ENCODE measurements at places on chromosomes 7 and 10.
A peak's percentile ranks its signal among the peaks of the same experiment; 100 is the strongest.

GRCh38 chr10:96863922-96864543 lies 31.9 kb downstream of the LCOR start:
- DNase-seq: peak; percentile 29

GRCh38 chr10:132237871-132238270 lies 51.1 kb downstream of the DPYSL4 start:
- DNase-seq: no peak

DNA sequence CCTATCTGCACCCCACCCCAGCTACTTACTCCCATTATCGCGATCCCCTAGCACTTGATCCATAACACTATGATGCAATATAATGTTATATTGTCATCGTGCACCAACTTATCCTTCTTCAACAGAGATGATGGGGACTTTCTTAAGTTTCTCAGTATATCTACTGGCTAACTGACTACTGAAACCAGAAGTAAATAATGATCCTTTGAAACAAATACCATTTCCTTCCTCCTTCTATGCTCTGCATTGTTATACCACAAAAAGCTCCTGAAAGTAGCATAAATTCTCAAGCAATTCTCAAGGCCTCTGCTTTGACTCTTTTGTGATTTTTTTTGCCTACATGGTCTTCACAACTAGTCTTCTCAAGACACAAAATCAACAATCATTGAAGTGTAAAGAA lies 68.9 kb downstream of the HTR7 start:
- DNase-seq: no peak

GRCh38 chr10:49595003-49595712 lies 15.0 kb upstream of the SLC18A3 start:
- DNase-seq: no peak

GRCh38 chr7:96045919-96046318 lies 273.6 kb downstream of the DYNC1I1 start:
- DNase-seq: no peak

Data from 8988T (cell line).